ENCODE measurements at places on chromosomes 7 and 10. TPM values are rescaled to one million over a fixed set of nuclear protein-coding genes. Genes with fewer than 3 reads are reported as not detected.
A peak's percentile ranks its signal among the peaks of the same experiment; 100 is the strongest.

The IL6 gene
- total RNA-seq, result 381 TPM

The GIMAP1 gene
- total RNA-seq, result 32.2 TPM

DNA sequence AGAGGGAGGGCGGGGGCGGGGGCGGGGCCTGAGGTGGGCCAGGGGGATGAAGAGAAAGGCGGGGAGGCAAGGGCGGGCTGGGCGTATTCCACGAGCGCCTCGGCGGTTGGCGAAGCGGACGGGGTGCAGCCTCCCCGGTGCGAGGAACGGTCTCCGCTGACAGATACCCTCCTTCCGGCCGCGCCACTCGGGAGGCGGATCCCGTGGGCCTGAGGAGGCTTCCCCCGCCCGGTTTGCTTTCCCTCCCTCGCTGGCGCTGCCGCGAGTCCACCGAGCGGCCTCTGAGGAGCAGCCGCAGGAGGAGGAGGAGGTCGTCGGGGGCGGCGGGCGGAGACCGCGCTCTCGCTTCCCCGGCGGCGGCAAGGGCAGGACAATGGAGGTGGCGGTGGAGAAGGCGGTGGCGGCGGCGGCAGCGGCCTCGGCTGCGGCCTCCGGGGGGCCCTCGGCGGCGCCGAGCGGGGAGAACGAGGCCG is at the start of gene TRIM24:
Gene TRIM24, plus strand, starts transcription at position 84 of the 473 bp plus-strand sequence. Its CDS starts 290 bp downstream, at position 374.
- peak; percentile 68 for DNase-seq

GRCh38 chr10:130804281-130804680 is 507.2 kb downstream of the TCERG1L start:
- no peak for DNase-seq

DNA sequence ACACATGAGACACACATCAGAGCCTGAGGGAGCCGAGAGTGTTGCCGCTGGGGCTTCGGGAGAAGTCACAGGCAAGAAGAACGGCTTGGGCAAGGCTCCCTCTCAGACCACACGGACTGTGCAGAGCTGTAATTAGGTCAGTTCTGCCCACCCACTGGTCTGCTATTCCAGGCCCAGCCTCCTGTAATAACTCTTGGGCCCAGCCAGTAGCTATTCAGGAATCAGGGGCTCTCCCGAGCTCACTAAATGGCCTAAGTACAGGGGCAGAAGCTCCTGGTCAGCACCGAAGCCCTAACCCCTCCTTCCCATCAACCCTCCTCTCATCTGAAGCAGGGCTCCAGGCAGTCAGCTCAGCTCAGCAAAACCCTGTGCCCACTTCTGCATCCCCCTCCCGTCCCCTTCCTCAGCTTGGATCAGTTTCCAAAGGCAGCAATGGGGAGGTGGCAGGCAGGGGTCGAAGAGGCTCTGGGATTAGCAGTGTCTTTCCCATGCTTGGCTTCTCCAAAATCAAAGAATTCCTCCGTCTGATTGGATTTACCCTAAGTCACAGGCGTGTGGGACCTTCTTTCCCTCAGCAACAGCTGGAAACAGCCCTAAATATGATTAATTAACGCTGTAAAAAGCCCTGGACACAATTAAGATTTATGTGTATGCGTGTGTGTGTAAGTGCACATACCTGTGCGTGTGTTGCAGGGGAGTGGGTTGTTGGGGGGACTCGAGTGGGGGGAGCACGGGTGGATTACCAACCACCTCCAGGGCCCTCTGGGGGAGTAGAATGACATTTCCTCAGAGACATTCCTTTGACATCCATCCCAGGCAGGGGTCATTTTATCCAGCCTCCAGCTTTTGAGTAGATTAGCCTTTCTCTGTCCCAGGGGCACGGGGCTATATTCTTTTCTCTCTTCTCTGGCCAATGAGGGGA is 48.4 kb upstream of the BTRC start:
- DNase-seq, result no peak

DNA sequence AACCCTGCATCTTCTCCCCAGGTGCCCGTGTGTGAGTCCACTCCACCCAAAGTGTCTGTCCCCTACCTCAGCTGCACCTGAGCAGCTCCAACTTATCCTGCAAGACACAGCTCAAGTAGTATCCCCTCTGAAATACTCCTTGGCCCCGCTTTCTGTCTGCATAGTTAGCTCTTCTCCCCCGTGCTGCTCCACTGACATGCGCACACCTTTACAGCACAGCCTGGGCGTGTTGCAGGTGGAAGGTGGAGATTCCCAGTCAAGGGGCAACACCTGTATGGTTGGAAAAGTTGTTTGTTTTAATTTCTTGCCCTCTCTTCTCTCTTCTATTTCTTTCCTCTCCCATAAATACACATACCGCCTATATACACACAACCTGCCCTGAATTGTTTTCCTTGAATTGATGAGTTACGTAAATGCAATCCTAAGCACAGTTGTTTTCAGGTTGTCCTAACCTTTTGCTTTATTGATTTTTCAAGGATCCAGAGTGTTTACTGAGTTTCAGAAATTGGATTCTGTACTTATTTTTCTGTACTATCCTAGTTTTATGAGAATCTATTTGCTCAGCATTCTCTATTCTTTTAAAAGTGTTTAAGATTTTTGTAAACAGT is 14.9 kb downstream of the MET start:
- no peak for DNase-seq

DNA sequence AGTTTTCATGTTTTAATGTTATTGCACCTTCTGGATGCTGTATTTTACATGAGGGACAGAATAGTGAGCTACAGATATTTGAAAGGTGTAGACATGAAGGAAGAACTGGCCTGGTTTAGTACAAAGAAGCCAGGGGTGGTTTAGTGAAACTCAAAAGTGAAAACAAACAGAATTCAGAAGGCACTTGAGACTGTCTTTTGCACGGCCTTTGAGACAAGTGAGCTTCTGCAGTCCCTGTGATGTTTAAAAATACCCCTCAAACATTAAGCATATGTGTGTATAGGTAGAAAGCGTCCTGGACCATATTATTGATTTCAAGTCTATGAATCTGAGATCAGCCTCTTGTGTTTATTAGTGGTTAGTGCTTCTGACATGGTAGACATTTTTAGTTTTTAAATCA is 118.9 kb downstream of the CDK14 start:
- no peak for DNase-seq

The HOGA1 gene
- total RNA-seq, result 3.3 TPM

- no peak for DNase-seq
These were observed 128.2 kb downstream of the THSD7A start for GRCh38 chr7:11703829-11704228.

The SPDYE11 gene
- not detected for total RNA-seq

GRCh38 chr10:114729103-114729659 is 71.1 kb upstream of the ABLIM1 start:
- DNase-seq, result no peak

The PNLIPRP1 gene
- not detected for total RNA-seq

The CYP2C19 gene
- 0.50 TPM for total RNA-seq

DNA sequence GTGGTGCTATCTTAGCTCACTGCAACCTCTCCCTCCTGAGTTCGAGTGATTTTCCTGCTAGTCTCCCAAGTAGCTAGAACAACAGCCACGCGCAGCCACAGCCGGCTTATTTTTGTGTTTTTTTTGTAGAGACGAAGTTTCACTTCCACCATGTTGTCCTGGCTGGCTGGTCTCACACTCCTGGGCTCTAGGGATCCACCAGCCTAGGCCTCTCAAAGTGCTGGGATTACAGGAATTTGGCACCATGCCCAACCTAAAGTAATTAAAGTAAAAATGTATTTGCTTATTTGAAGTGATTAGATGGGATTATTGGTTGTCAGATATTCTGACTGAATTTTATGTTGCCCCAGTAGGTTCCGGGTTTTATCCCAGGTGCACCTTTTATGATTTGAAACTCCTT is 22.7 kb downstream of the LUC7L2 start:
- DNase-seq, result no peak

GRCh38 chr7:122337011-122337410 is 32.5 kb upstream of the FEZF1 start:
- DNase-seq, result no peak

The ANKRD1 gene
- 3.8 TPM for total RNA-seq

The EFCAB10 gene
- total RNA-seq, result not detected

- DNase-seq, result no peak
These were observed 43.4 kb downstream of the FOXL3 start for GRCh38 chr7:333393-333764.

The MLXIPL gene
- 52.9 TPM for total RNA-seq

DNA sequence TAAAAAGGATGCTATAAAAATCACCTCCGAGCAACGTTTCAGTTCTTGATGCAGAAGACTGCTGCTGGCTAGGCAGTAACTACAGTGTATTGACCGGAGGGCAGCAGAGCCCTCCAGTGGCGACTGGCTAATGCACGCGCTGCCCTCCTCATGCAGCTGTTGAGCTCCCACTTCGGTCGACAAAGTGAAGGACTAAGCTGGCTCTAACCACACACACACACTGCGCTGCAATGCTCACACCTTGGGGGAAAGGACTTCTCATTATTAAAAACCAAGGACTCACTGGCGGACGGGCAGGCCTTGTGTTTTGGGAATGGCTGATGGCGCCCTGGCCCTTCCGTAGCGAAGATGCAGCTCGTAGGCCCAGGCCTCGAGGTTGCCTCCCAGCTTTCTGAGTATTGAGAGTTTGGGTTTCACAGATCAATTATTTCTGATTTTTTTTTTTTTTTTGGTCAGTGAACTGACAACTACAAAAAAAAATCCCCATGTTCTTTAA is 120.9 kb upstream of the DIP2C start:
- no peak for DNase-seq

GRCh38 chr7:14739841-14740185 is 162.7 kb downstream of the DGKB start:
- DNase-seq, result no peak

The RNLS gene
- total RNA-seq, result 13.5 TPM

Measured in omental fat pad (tissue), 4 donors.